ENCODE measurements at places on chromosomes 13 and 19.
A peak's percentile ranks its signal among the peaks of the same experiment; 100 is the strongest.

DNA sequence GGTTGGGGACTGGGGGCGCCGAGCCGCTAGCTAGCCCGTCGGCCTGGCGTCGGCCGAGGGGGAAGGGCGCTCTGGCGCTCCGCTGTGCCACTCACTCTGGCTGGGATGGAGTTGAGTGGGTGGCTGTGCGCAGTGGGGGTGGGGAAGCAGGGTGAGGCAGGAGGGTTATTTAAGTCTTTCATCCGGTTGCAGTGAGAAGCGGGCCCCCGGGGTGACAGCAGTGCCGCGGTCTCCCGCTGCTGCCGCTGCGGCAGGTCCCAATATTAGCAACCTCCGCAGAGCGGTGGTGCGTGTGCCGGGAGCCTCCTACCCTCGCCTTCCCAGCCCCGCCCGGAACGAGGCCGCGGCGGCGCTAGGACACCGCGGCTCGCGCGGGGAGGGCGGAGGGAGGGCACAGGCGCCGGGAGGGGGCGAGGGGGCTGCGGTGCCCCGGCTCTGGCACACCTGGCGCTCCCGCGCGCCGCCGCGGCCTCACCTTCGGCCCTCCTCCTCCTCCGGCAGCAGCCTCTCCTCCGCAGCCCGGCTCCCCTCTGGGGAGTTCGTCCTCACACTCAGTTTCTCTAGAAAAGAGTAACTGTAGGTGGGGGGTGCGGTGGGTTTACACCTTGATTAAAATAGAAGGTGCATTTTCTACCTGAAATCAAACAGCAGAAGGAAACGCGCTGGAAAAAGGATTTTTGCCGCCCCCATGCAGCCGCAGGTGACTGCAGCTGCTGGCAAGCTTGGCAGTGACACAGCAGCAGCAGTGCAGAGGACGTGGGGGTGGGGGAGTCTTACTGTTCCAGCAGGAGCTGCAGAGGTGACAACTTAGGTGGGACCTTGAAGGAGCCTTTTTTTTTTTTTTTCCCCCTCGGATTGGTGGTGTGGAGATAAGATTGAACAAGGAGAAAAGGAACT lies 4.5 kb downstream of the FGF9 start:
- DNase-seq, result no peak

DNA sequence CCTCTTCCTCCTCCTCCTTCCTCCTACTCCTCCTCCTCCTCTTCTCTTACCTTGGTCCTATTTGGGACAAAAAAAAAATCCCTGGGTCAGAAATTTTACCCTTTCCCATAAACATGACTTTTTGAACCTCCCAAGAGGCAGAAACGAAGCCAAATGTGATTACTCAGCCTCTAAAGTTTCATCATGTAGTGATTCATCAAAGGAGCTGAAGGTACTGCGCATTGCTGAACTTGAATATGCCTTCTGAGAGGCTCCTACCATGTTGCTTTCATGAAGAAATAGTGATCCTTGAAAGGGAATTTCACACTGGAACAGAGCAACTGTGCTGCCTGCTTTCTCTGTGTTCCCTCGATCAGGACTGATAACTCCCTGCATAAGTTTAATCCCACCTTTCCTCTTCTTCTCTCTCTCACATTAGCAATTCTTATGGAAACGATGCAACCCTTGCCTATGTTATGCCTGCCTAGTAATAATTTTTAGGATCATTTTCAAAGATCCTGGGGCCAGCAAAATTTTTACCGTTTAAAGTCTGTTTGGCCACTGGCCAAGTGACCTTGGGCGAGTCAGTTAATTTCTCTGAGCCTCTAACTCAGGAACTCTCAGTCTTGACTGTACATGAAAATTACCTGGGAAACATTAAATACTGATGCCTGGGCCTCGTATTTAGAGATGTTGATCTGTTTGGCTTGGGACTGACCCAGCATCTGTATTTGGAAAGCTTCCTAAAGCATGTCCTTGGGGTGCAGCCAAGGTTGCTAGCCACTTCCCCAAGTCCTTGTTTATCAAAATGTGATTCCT lies 149.5 kb downstream of the DCT start:
- DNase-seq, result no peak

DNA sequence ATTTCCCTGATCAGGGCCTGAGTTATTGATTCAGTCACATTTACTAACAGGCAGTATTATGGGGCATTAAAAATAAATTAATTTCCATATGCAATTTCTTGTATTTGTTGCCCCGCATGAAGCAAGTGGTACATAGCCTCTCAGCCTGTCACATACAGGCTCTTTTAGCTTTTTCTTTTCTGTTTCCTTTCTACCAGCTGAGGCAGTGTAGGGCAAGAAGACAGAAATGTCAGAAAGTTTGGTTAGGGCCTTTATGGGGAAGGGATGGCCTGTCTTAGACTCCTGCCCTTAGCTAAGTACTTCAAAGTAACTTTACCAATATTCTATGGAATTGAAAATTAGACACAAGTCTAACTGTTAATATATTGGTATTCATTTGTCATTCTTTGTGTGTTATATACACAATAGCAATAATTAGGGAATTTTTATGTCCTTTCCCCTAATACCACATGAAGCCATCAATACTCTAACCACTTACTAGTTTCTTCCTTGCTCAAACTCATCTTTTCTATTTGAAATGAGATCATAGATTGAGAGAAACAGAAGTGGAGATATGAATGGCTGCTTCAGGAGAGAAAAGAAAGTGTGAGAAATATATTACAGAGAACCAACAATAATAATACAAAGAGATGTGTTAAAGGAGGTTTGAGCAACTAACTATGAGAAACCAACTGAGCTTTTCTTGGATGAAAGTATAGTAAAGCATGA lies 669.6 kb downstream of the PCDH17 start:
- no peak for DNase-seq

- peak; percentile 65 for DNase-seq
These were observed 5.4 kb downstream of the TMEM150B start for GRCh38 chr19:55319785-55320184.

- DNase-seq, result no peak
These were observed 3.3 kb downstream of the MLLT1 start for GRCh38 chr19:6276447-6276846.

- DNase-seq, result no peak
These were observed 521 bp upstream of the SHISA2 start for GRCh38 chr13:26052337-26052736.

DNA sequence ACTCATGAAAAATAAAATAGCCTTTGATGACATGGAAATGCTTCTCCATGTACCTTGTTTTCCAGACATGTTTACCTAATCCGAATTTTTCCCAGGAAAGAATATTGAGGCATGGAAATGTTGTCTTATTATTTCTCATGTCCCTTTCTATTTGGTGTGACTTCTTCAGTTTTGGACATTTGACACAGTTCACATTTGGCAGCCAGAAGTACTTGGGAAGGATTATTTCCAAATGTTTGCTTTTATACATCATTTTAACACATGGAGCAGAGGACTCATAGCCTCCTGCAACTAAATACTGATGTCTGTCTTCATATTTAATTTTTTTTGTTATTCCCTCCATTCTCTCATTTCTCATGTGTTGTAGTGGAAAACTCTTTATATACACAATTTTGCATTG lies 94.3 kb downstream of the POSTN start:
- no peak for DNase-seq

GRCh38 chr19:16168465-16169081 lies 4.8 kb downstream of the CIB3 start:
- no peak for DNase-seq

GRCh38 chr13:76993021-76993420 lies 1.1 kb downstream of the CLN5 start:
- DNase-seq, result no peak

GRCh38 chr19:42032431-42032830 lies 37.6 kb downstream of the GRIK5 start:
- peak; percentile 96 for DNase-seq

DNA sequence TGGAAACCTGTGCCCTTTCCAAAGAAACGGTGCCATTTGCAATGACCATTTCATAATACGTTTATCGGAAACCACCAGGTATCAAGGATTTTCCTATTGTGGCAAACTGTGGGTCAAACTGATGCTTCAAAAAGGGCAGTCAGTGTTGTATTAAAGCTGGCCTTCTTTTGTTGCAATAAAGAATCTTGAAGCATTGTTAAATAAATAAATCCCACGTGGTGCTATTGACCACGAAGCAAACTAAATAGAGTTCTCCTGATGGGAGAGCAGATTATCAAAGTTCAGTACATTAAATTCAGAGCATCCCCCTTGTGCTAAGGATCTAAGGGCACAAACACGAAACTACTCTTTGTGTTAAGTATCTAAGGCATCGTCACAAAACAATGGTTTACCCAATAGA lies 545.9 kb upstream of the MIR17HG start:
- no peak for DNase-seq

DNA sequence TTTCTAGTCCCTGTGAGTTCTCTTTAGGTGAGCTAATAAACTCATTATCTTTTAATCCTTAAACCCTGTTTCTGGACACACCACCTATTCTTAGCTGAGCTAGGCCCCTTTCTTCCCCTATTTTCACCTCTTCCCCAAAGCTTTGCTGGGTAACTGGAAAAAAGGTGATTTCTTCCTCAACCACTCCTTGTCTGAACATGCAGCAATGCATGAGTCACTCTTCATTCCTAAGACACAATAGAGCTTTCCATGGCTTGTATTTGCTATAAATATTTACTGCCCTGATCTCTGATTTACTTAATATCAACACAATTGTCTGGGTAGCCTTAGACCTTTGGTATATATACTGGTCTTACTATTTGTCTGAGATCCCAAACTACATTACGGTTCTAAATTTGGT lies 370.9 kb downstream of the KLF5 start:
- DNase-seq, result no peak

GRCh38 chr13:97133955-97134354 lies 88.2 kb upstream of the MBNL2 start:
- no peak for DNase-seq

GRCh38 chr13:93925990-93926389 lies 553.5 kb downstream of the DCT start:
- no peak for DNase-seq

DNA sequence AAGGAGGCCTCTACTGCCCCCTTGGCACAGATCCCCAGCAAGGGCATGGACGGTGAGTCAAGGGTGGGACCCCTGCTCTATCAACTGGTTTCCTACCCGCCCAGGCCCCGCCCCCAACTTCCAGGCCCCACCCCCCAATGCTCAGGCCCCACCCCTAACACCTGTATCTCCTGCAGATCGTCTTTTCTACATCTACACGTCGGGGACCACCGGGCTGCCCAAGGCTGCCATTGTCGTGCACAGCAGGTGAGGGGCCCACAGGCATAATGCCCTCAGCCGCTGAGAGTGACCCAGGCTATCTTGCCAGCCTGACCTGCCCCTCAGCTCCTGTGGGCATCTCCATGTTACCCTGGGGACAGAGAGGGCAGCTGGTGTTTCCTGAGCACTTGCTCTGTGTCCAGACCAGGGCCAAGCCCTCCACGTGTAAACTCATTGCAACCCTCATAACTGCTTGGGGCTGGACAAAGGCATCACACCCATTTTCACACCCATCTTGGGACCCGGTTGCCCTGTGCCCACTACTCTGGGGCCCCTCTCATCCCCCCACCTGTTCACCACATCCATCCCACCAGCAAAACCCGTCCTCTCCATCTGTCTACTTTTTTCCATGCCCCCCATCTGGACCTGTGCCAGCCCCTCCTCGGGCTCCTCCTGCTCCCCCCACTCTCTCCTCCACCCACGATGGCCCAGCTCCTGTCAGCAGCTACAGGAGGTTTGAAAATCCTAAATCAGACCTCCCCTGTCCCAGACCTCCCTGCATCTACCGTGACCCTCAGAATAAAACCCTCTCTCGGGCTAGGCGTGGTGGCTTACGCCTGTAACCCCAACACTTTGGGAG lies 17.2 kb downstream of the SLC27A1 start:
- no peak for DNase-seq

DNA sequence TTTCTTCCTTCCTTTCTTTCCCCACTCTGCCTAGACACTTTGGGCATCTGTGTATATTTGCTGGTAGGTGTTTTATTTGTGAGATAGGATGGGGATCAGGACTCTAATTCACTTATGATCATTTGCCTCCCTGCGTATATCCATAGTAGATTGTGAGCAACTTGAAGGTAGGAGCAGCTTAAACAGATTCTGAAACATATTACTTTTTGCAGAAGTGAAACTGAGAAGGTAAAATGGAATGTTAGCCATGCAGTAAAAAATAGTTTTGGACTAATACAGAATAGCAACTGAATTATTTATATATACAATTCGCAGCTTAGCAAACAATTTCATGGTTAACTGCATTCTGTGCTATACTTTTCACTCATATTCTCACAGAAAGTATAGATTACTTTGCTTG lies 38.7 kb downstream of the RNF6 start:
- DNase-seq, result no peak

DNA sequence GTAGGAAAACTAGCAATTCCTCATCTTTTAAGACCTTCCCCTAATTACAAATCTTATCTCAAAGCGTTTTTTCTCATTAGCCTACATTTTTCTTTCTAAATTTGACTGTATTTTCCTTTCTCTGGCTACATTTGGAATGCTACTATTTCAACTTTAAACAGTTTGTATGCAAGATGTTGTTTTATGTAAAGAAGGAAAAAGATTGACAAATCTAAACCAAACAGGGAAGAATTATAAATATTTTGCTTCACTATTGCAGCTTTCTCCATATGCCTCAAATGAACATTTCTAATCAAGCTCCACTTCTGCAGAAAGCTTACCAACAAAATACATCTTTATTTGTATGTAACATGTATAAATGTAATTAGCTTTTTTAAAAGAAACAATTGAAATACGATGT lies 156.2 kb downstream of the MZT1 start:
- no peak for DNase-seq

GRCh38 chr13:87656306-87656705 lies 14.9 kb upstream of the SLITRK5 start:
- no peak for DNase-seq

GRCh38 chr19:3451451-3451866 lies 28.9 kb downstream of the SMIM24 start:
- peak; percentile 41 for DNase-seq

- DNase-seq, result peak; percentile 18
These were observed 3.8 kb downstream of the PPP1R12C start for GRCh38 chr19:55113570-55114039.

DNA sequence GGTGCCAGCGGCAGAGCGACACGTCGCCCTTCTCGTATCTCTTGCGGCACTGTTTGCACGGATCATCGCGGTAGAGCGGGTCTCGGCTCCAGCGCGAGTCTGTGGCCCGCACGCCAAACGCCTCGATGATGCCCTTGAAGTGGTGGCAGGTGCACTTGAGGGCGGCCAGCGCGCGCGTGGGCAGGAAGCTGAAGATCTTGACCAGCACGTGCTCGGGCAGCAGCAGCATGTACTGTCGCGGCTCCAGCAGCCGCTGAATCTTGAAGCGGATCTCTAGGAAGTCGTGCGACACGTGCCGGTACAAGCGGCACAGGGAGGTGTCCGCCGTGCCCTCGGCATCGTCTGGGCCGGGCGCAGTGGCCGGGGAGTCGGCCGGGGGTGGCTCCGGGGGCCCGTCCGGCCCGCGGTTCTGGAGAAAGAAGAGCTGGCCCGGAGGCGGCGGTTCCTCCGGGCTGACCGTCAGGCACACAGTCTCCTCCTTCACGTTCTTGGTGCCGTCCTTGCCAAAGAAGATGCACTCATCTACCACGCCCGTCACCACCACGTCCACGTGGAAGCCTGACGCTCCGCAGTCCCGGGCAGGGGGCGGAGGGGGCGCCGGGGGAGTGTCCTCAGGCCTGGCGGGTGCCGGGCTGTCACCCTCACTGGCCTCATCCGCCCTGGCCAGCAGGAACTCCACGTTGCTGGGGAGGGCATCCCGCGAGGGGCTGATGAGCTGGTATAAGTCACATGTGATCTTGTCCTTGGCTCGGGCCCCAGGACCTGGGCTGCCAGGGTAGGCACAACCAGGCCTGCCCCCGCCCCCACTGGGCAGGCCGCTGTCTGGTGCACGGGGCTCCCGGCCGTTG lies 18.6 kb downstream of the FBXO46 start:
- no peak for DNase-seq

GRCh38 chr19:3985643-3986259 lies 488 bp upstream of the EEF2 start:
- no peak for DNase-seq

GRCh38 chr19:30235946-30236345 lies 136.2 kb upstream of the ZNF536 start:
- DNase-seq, result no peak
